Right ventricle myocardium superior (tissue), 1 donor: ENCODE measurements at places on chromosomes 6 and 20.
A peak's percentile ranks its signal among the peaks of the same experiment; 100 is the strongest.

- DNase-seq: no peak
These were observed 5.2 kb downstream of the TTLL9 start for GRCh38 chr20:31875671-31876070.

DNA sequence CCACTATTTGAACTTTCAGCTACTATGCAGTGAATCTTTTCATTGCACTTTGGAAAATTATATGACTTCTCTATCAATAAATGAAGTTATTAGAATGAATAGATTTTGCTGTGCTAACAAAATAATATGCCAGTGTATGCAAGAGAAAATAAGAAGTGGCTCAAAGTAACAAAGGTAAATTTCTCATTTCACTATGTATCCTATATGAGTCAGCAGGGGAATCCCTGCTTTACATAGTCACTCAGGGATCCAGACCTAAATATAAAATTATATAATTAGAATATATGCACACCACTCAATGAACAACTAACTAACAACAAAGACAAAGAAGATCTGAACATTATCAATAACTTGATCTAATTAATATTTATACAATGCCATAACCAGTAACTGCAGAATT lies 390.8 kb upstream of the IRAK1BP1 start:
- DNase-seq: no peak

DNA sequence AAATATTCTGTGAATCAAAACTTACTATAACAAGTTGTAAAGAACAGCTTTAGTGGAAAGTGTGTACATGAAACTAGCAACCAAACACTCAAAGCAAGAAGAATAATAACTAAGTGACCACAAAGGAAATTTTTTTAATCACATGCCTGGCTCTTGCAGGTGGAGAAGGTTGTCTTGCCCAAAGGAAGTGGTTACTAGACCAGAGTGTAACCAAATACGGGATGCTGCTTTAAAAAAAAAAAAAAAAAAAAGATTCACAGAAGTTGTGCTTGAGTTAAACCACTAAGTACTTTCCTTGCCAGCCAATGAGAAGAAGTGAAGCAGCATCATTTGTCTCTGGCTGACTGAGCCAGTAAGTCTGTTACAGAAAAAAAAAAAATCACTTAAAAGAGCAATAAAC lies 19.1 kb upstream of the HLA-DQB1 start:
- no peak for DNase-seq

DNA sequence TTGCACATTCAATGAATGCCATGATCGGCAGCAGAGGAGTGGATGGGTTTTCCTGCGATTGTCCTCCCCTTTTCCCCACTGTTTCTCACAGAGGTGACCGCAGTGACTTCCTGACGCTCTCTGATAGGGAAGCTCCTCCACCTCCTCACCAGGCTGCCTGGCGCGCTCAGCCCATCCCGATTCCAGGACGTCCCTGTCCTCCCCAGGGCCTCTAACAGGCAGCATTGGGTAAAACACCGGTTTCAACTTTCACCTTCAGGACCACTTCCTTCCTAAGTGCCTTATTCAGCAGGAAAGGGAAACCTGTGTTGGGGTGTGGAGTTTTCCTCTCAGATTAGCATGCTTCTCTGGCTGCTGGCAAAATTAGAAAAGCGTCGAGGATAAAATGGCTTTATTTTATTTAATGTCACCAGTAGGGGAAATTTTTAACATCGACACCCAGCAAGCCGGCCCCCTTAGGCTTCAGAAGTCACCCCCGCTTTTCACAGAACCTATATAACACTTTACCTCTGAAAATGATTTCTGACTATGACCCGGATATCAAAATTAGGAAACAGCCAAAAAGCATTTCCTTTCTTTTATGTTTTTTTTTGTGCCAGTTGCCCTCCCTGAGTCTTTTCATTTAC lies 570.4 kb upstream of the GJE1 start:
- DNase-seq: peak; percentile 49

DNA sequence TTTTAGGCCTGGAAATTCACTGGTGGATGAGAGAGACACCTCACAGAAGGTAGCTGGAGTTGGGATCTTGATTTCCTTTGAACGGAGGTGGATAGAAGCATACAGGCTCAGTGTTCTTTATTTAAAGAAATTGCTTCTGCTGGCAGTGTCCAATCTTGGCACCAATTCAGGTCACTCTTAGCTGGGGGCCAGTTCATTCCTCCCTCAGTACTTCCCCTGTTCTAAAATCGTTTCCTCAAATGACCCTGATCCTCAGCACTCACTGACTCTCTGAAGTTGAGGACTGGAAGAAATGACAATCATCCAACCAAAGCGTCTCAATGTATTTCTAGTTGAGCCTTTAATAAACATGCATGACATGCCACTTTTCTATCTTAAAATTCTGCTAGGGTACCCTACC lies 472.5 kb upstream of the BTBD3 start:
- DNase-seq: no peak

DNA sequence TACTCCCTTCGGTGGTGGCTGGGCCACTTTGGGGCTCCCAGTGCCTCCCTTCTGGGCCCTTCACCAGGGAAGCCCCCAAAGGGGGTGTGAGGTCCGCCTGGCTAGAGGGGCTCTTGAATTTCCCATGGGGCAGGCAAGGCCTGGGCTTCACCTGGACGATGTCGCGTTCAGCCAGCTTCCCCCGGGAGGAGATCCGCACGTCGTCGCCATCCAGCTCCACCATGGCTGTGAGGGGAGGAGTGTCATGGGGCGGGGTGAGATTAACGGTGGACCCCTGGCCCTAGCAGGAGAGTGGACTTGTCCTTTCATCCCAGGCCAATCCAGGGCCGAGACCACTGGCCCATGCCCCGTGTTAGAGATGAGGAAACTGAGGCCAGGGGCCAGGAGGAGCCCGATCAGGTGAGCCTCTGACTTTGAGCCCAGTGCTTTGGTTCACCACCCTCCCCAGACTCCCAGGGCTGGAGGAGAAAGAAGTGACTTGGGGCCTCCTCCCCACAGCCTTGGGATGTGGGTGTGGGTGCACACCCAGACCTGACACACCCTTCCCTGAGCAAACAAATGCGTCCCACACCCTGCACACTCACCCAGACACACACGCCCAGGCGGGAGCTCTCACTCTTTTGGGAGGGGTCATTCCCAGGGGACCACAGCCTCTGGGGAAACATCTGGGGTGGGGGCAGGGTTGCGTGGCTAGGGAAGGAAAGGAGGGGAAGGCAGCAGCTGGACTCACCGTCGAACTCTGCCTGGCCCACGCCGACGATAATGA lies 46.1 kb downstream of the RAB44 start:
- no peak for DNase-seq

- no peak for DNase-seq
These were observed 26.5 kb downstream of the LBP start for GRCh38 chr20:38372806-38373205.

GRCh38 chr6:169251371-169251802 lies 2.3 kb downstream of the THBS2 start:
- no peak for DNase-seq
